Osteoblast (primary cell): ENCODE measurements at places on chromosomes 3 and 15. TPM values are rescaled to one million over a fixed set of nuclear protein-coding genes. Genes with fewer than 3 reads are reported as not detected.

The FBXL22 gene
- total RNA-seq, result 0.59 and 1.8 TPM in 2 replicates

DNA sequence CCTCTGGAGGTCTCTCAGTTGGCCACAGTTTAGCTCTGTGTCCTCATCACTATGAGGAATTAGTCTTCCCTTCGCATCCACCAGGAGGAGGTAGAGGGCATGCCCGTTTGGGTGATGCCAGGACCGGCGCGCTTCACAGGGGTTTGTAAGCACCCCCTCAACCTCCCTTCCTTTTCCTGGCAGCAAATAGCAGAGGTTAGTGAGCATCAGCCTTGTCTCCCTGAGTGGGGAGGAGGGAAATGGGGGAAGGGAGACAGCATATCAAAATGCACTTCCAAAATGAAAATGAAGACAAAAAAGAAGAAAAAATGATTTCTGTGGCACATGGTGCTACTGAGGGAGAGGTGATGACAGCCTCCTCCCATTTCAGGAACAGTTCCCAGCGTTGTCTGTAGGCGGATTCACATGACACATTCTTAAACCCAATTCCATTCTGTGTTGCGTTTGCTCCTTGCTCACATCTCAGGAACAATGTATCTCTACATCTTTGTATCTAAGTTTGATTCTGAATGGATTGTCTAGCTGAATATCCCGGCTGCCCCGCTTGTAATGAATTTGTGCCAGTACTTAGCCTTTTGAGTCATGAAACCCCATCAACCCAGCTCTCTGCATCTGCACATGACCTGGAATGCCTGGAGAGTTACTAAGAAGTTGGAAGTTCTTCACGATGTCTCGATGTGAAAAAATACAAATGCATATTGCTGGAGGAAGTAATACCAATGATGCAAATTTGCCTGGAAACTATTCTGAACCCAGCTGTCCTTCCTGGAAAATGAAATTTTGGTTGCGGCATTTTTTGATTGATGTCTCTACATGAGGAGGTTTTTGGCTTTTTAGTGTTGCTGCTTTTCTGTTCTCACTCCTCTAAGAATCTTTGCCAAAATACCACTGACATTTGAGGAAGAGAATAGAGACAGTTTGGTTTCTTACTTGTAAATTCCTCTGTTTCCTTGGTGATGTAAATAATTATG is 45.2 kb downstream of the TYRO3 start:
- H3K4me3 ChIP-seq, result peak overlapping the region; percentile 62
- no peaks in the 10 kb centered on the region for H3K36me3 ChIP-seq
- H3K27me3 ChIP-seq, result peaks cover 3% of the 10 kb centered on the region
- peak overlapping the region; percentile 70 for H3K27ac ChIP-seq
- peak; percentile 90 for DNase-seq
- peaks cover 22% of the 10 kb centered on the region for H3K4me1 ChIP-seq

The ADAMTS7 gene
- 32.4 and 34.0 TPM in 2 replicates for total RNA-seq

GRCh38 chr3:115396801-115397200 is 226.5 kb upstream of the GAP43 start:
- DNase-seq, result no peak
- H3K4me1 ChIP-seq, result peaks cover 29% of the 10 kb centered on the region

- no peaks in the 10 kb centered on the region for H3K4me1 ChIP-seq
- H3K36me3 ChIP-seq, result no peaks in the 10 kb centered on the region
- H3K4me3 ChIP-seq, result no peak overlapping the region
- H3K27me3 ChIP-seq, result peaks cover 79% of the 10 kb centered on the region
- no peak for DNase-seq
Observed at GRCh38 chr3:46372492-46373359, 2.0 kb downstream of the CCR5 start.

GRCh38 chr3:50430950-50431435 is 71.7 kb upstream of the TMEM115 start:
- no peaks in the 10 kb centered on the region for H3K36me3 ChIP-seq
- no peak overlapping the region for H3K27ac ChIP-seq
- peaks cover 4% of the 10 kb centered on the region for H3K27me3 ChIP-seq
- H3K4me1 ChIP-seq, result no peaks in the 10 kb centered on the region
